Non-pigmented ciliary epithelial cell (primary cell): ENCODE measurements at places on chromosomes 11 and 22.

DNA sequence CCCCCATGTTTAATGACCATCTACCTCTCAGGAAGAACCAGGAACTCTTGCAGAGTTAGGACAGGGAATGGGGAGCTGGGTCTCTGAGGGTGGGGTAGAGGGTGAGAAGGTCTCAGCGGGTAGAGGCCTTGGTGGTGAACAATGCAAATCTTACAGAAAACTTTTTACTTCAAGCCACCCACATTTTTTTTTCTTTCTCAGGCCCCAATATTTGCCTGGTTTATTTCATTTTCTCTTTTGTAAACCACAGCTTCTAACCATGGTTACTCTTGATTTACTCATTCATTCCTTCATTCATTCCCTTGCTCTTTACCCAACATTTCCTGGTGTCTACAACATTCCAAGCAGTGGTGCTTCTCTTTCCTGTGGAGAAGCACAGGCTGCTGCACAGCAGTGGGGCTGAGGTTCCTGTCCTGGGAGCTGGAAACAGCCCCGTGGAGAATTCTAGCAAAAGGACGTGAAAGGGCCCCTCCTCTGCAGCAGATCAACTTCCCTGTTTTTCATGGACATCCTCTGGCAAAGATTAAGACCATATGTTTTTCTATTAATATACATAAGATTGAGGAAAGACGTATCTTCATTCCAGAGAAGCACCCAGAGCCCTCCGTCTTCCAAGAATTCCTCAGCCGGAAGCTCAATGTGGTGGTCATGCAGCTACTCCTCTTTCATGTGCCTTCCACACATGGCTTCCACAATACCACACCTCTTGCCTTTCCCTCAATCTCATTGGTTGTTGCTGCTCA, 224.4 kb upstream of the SESN3 start:
- no peak for DNase-seq

DNA sequence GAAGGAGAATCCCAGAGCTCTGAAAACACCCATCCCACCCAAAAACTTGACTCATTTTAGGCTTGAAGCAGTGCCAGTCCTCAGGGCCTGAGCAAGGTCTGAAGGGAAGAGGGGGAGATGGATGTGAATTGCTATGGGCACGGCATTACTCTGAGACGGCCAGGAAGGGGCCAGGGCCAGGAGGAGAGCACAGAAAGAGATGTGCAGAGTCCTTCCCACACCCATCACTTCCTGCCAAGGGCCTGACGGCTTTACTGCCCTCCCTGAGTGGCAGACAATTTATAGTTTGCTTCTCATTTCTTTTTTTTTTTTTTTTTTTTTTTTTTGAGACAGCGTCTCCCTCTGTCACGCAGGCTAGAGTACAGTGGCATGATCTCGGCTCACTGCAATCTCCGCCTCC, 22.5 kb downstream of the TAB1 start:
- no peak for DNase-seq

- no peak for DNase-seq
Observed at GRCh38 chr11:73461335-73461840, 85.2 kb downstream of the RELT start.

- DNase-seq: no peak
Observed at GRCh38 chr22:44019846-44020245, 4.3 kb upstream of the PARVB start.

DNA sequence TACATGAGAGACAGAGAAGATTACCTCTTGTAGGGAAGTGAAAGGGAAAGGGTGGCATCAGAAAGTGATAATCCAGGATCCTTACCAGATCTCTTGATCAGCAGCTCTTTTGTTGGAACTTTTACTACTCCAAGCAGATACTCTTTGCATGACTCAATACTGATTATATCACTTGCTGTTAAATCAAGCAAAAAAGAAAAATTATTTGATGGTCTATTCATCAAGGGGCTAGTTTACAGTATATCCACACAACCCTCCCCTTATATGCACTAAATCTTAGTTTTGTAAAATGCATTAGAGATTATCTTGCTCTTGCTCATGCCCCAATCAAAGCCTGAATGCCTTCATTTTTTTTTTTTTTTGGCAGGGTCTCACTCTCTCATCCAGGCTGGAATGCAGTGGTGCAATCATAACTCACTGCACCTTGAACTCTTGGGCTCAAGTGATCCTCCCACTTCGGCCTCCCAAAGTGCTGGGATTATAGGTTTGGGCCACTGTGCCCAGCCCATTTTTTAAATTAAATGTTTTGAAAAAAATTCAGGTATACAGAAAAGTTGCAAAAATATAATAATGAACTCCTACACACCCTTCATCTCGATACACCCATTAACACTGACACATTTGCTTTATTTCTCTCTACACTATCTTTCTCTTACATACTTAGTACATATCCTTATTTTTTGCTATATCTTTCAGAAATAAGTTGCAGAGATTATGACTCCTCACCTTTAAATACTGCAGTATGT, 76.1 kb upstream of the UCP3 start:
- DNase-seq: no peak
